Gastrocnemius medialis (tissue), 4 donors: ENCODE measurements at places on chromosomes 2 and 18.

DNA sequence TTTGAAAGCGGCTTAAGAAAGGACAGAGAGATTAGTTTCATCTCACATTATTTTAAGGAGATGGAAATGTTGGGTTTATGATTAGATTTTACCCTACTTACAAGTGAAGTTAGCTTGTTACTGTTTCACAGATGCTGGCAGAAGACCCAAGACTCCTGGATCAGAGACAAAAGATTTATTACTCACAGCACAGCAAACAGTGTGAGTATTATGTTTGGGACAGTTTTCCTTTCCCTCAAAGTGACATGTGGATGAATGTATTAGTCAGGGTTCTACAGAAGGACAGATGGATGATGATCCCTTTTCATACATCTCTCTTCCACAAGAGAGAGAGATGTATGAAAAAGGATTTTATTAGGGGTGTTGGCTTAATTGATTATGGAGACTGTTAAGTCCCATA is 281.8 kb upstream of the CDH2 start:
- no peak overlapping the region for H3K27ac ChIP-seq
- no peaks in the 10 kb centered on the region for H3K4me1 ChIP-seq
- H3K4me3 ChIP-seq, result no peak overlapping the region
- H3K36me3 ChIP-seq, result no peaks in the 10 kb centered on the region
- no peak for DNase-seq
- H3K27me3 ChIP-seq, result no peaks in the 10 kb centered on the region

DNA sequence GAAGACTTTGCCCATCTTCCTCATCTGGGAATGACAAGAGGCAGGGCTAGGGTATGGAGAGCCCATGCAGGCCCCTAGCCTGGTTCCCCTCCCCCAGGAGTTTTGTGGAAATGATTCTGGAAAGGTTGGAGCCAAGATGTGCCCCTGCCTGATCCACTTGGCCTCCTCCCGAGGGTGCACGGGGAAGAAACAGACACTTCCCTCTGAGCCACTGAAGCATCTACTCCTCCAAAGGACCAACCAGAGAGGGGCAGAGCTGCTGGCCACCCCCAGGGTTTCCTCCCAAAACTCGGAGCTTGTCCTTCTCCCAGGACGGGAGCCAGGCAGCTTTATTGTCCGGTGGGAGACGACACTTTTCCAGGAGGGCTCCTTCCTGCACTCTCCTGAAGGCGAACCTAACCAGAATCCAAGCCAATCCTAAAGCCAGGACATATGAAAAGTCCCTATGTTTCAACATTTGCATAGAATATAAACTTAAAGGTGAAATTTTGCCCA is 149.2 kb upstream of the COPS8 start:
- H3K27me3 ChIP-seq, result no peaks in the 10 kb centered on the region
- H3K36me3 ChIP-seq, result no peaks in the 10 kb centered on the region
- DNase-seq, result no peak
- H3K27ac ChIP-seq, result no peak overlapping the region
- no peaks in the 10 kb centered on the region for H3K4me1 ChIP-seq

DNA sequence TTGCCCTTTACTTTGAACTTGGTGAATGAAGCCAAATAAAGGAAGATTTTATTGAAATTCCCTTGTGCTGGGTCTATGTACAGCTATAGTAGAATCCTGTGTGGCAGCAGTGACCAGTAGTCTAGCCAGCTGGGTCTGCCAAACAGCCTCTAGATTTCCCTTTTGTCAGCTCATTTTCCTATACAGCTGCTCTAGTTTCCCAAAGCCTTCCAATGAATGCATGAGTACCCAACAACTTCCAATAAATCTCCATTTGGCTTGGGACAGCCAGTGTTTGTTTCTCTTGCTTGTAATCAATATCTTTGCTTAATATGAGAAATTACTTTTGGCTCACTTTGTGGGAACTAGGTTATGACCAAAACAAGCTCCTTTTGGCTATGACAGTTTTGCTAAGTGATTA is 43.6 kb downstream of the SCN9A start:
- no peaks in the 10 kb centered on the region for H3K27me3 ChIP-seq
- H3K36me3 ChIP-seq, result no peaks in the 10 kb centered on the region
- no peak for DNase-seq
- H3K4me1 ChIP-seq, result no peaks in the 10 kb centered on the region
- no peak overlapping the region for H3K27ac ChIP-seq
- no peak overlapping the region for H3K4me3 ChIP-seq

GRCh38 chr2:2881499-2881898 is 496.1 kb downstream of the EIPR1 start:
- no peak overlapping the region for H3K27ac ChIP-seq
- DNase-seq, result no peak

- no peaks in the 10 kb centered on the region for H3K36me3 ChIP-seq
- H3K27ac ChIP-seq, result peak overlapping the region; percentile 23
- H3K4me3 ChIP-seq, result no peak overlapping the region
- no peaks in the 10 kb centered on the region for H3K27me3 ChIP-seq
Measured at GRCh38 chr2:6986301-6986911, 69.2 kb downstream of the RNF144A start.

DNA sequence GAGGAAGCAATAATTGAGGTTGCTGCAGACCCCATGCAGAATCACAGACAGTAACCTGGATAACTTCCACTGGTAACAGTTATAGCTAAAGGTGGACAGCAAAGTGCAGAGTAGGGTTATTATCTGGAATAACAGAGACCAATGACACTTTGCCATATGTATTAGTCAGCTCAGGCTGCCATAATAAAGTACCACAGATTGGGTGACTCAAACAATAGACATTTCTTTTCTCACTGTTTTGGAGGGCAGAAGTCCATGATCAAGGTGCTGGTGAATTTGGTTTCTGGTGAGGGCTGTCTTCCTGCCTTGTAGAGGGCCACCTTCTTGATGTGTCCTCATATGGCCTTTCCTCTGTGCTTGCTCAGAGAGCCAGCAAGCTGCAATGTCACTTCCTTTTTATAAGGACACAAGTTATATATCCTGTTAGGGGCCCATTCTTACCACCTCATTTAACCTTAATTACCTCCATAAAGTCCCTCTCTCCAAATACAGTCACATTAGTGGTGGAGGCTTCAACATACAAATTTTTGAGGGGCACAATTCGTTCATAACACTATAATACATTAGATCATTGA is 191.0 kb upstream of the LRP1B start:
- no peak for DNase-seq
- H3K27me3 ChIP-seq, result no peaks in the 10 kb centered on the region
- no peak overlapping the region for H3K27ac ChIP-seq
- H3K4me3 ChIP-seq, result no peak overlapping the region
- H3K36me3 ChIP-seq, result no peaks in the 10 kb centered on the region

- H3K4me1 ChIP-seq, result no peaks in the 10 kb centered on the region
- no peak overlapping the region for H3K4me3 ChIP-seq
- H3K27ac ChIP-seq, result no peak overlapping the region
- no peaks in the 10 kb centered on the region for H3K36me3 ChIP-seq
- no peaks in the 10 kb centered on the region for H3K27me3 ChIP-seq
Measured at GRCh38 chr2:109636317-109636716, 22.2 kb downstream of the SOWAHC start.

GRCh38 chr2:8263901-8264300 is 418.0 kb upstream of the ID2 start:
- DNase-seq, result no peak
- no peak overlapping the region for H3K27ac ChIP-seq
- H3K27me3 ChIP-seq, result no peaks in the 10 kb centered on the region
- H3K4me1 ChIP-seq, result no peaks in the 10 kb centered on the region
- no peaks in the 10 kb centered on the region for H3K36me3 ChIP-seq

- no peak overlapping the region for H3K4me3 ChIP-seq
- H3K4me1 ChIP-seq, result peaks cover 21% of the 10 kb centered on the region
- H3K27me3 ChIP-seq, result no peaks in the 10 kb centered on the region
- H3K36me3 ChIP-seq, result peaks cover 62% of the 10 kb centered on the region
Measured at GRCh38 chr2:219482674-219483405, 15.9 kb upstream of the GMPPA start.

- no peaks in the 10 kb centered on the region for H3K4me1 ChIP-seq
- H3K27ac ChIP-seq, result no peak overlapping the region
- no peaks in the 10 kb centered on the region for H3K36me3 ChIP-seq
- DNase-seq, result no peak
Measured at GRCh38 chr2:216651351-216651881, 18.2 kb downstream of the IGFBP2 start.

DNA sequence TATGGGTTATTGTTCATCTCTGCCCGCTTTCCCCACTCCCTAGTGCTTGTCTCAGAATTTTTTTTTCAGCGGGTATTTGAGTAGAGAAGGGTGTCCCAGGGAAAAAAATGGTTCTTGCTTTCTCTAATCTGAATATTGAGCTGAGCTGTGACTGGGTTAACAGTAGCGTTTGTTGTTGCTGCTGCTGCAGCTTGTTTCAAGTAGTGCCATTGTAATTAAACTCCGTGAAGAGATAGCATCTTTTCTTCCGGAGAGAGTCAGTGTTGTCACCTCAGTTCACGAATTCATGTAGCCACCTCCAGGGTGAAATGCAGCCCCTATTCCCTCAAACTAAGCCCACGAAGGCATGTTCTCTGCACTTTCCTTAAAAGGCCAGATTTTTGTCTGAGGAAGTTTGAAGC is 1.5 kb upstream of the AAK1 start:
- peak overlapping the region; percentile 96 for H3K27ac ChIP-seq
- peaks cover 39% of the 10 kb centered on the region for H3K4me1 ChIP-seq
- peak overlapping the region; percentile 97 for H3K4me3 ChIP-seq
